ENCODE measurements at places on chromosomes 7 and 10. TPM values are rescaled to one million over a fixed set of nuclear protein-coding genes. Genes with fewer than 3 reads are reported as not detected.
A peak's percentile ranks its signal among the peaks of the same experiment; 100 is the strongest.

DNA sequence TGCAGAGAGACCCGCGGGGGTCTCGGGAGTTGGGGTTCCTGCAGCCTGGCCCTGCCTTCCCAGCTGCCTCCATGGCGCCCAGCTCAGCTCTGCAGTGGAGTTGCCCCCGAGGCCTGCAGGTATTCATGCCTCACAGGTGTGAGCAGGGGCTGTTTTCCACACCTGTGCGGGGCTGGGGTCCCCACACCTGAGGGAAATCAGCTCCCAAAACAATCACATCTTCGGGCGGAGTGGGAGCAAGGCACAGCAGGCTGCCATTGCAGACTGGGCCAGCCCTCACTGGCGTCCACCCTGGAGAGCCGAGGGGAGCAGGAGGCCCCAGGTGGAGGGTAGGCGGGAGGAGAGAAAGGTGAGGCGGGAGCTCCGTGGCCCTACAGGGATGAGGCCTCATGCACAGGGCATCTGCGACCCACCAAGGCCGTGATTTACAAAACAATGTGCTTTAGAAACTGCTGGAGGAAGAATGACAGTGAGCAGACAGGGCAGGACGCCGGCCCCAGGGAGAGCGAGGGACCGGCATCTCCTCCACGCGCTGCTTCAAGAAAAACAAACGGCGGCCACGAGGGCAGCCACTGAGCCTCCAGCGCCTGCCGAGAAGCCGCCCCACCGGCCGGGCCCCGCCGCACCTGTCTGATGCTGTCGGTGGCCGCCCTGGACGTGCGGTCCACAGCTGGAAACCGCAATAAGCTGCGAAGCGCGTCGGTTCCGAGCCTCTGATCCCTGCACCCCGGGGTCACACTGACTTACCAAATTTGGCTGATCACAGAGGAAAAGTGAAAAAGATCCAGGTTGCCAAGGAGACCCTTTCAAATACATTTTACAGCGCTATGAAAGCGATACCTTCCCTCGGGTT lies 53.0 kb upstream of the PDGFA start:
- H3K27ac ChIP-seq: no peak overlapping the region
- no peak for DNase-seq
- no peaks in the 10 kb centered on the region for H3K27me3 ChIP-seq
- H3K4me3 ChIP-seq: no peak overlapping the region

DNA sequence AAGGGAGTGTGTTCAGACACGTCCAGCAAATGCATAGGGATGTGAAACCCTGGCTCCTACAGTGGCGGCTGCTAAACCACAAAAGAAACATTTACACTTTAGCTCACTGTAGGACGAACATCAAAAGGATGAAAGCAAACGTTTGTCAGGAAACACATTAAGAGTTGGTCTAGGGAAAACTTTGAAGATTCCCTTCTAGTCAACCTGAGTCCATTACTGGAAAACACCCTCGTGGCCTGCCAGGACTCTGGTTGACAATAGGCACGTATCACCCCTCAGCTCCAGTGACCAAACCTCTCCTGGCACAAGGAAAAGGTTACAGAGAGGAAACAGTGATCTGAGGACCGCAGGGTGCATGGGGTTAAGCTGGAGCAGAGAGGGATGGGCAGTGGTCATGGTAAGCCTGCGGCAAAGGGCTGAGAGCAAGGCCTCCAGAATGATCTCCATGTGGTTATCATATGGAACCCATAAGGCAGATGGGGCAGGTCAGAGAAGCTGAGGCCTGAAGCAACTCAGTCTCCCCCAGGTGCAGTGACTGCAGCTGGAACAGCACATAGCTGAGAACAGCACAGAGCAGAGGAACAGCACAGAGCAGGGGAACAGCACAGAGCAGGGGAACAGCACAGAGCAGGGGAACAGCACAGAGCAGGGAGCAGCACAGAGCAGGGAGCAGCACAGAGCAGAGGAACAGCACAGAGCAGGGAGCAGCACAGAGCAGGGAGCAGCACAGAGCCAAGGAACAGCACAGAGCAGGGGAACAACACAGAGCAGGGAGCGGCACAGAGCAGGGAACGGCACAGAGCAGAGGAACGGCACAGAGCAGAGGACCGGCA lies 49.9 kb downstream of the CHST15 start:
- H3K27ac ChIP-seq: no peak overlapping the region
- H3K27me3 ChIP-seq: peaks cover 12% of the 10 kb centered on the region
- H3K4me3 ChIP-seq: no peak overlapping the region
- no peak for DNase-seq
- peaks cover 13% of the 10 kb centered on the region for H3K4me1 ChIP-seq
- H3K36me3 ChIP-seq: no peaks in the 10 kb centered on the region

GRCh38 chr10:32207544-32207943 lies 139.4 kb downstream of the EPC1 start:
- no peak overlapping the region for H3K4me3 ChIP-seq
- H3K27me3 ChIP-seq: no peaks in the 10 kb centered on the region
- no peak overlapping the region for H3K27ac ChIP-seq

GRCh38 chr10:43064331-43065075 lies 12.4 kb upstream of the RET start:
- no peak overlapping the region for H3K27ac ChIP-seq
- no peak overlapping the region for H3K4me3 ChIP-seq
- no peak for DNase-seq
- no peaks in the 10 kb centered on the region for H3K27me3 ChIP-seq
- no peaks in the 10 kb centered on the region for H3K36me3 ChIP-seq

DNA sequence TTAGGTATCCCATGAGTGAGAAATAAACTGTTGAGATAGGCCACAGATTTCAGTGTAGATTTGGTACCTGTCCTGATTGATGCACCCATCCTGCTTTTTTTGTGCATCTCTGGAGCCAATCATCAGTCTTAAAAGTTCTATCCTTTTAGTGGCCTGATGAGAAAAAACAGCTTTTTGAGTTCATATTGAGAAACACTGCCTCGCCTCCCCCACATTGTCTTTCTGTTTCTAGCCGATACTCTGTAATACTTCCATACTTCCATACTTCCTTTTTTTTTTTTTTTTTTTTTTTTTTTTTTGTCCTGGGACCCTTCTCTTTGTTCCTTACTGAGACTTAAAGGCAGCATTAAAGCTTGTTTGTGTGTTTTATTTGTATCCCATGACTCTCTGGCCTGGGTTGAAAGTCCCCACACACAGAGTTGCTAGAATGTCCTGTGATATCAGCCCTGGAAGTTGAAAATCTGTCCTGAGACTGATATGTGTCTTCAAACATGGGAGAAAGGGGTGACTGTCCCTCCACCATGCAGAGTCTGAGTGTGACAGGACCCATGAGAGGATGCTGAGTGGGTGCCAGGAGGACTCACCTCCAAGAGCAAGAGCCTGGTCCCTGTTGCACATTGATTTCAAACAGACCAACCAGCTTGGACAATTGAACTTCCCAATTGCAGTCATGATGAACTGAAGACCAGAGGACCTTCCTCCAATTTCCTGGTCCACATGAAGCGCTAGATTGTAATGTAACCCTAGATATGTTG lies 5.7 kb downstream of the ZNF22 start:
- H3K4me3 ChIP-seq: no peak overlapping the region
- peaks cover 45% of the 10 kb centered on the region for H3K36me3 ChIP-seq
- no peak overlapping the region for H3K27ac ChIP-seq
- peaks cover 21% of the 10 kb centered on the region for H3K4me1 ChIP-seq

GRCh38 chr10:132157101-132157500 lies 29.6 kb upstream of the DPYSL4 start:
- peaks cover 20% of the 10 kb centered on the region for H3K4me1 ChIP-seq
- DNase-seq: no peak
- no peaks in the 10 kb centered on the region for H3K36me3 ChIP-seq
- no peaks in the 10 kb centered on the region for H3K27me3 ChIP-seq

DNA sequence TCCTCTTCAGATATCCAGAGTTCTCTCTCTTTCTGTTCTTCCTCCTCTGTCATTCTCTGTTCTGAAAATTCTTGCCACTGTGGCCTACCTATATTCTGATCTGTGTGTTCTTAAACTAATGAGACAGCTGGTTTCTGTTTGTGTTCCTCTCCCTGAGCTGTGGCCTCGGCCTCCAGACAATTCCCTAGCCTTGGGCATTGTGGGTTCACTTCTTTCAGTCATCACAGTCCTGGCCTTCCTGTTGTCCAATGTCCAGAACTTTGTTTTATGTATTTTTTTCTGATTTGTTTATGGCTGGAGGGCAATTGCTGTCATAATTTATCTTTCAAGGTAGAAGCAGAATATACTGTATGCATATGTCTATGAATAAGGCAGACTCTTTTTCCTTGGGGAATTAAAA lies 173.2 kb upstream of the MTPN start:
- no peaks in the 10 kb centered on the region for H3K36me3 ChIP-seq
- no peaks in the 10 kb centered on the region for H3K27me3 ChIP-seq
- no peak for DNase-seq

- H3K4me1 ChIP-seq: no peaks in the 10 kb centered on the region
- no peak overlapping the region for H3K4me3 ChIP-seq
- H3K36me3 ChIP-seq: no peaks in the 10 kb centered on the region
- DNase-seq: no peak
- peaks cover 2% of the 10 kb centered on the region for H3K27me3 ChIP-seq
Observed at GRCh38 chr7:128679920-128680319, 7.8 kb downstream of the GARIN1A start.

GRCh38 chr7:24587853-24588252 lies 14.6 kb downstream of the PALS2 start:
- peaks cover 6% of the 10 kb centered on the region for H3K4me1 ChIP-seq
- no peaks in the 10 kb centered on the region for H3K27me3 ChIP-seq
- H3K4me3 ChIP-seq: no peak overlapping the region
- H3K36me3 ChIP-seq: no peaks in the 10 kb centered on the region
- no peak overlapping the region for H3K27ac ChIP-seq
- DNase-seq: peak; percentile 68

CFAP43 gene
- total RNA-seq: 0.18 TPM

CYP2C8 gene
- not detected for total RNA-seq

ZNF239 gene
- 0.52 TPM for total RNA-seq

GSTO1 gene
- total RNA-seq: 114 TPM

ZPBP gene
- not detected for total RNA-seq

CARD11 gene
- total RNA-seq: 178 TPM

All from activated CD8-positive, alpha-beta T cell treated with anti-CD3 and anti-CD28 coated beads, Interleukin-2, amount 10 ng/mL, durations not matched to agents 7 days and 5 days (primary cell).